ENCODE measurements at places on chromosomes 16 and 17. TPM values are rescaled to one million over a fixed set of nuclear protein-coding genes. Genes with fewer than 3 reads are reported as not detected.

GRCh38 chr16:66972983-66973382 is 11.9 kb downstream of the CES3 start:
- no peak for DNase-seq

- no peak for DNase-seq
Observed at GRCh38 chr17:68033636-68034451, 1.7 kb upstream of the KPNA2 start.

Gene PRPSAP2
- 21.3 TPM for total RNA-seq

DNA sequence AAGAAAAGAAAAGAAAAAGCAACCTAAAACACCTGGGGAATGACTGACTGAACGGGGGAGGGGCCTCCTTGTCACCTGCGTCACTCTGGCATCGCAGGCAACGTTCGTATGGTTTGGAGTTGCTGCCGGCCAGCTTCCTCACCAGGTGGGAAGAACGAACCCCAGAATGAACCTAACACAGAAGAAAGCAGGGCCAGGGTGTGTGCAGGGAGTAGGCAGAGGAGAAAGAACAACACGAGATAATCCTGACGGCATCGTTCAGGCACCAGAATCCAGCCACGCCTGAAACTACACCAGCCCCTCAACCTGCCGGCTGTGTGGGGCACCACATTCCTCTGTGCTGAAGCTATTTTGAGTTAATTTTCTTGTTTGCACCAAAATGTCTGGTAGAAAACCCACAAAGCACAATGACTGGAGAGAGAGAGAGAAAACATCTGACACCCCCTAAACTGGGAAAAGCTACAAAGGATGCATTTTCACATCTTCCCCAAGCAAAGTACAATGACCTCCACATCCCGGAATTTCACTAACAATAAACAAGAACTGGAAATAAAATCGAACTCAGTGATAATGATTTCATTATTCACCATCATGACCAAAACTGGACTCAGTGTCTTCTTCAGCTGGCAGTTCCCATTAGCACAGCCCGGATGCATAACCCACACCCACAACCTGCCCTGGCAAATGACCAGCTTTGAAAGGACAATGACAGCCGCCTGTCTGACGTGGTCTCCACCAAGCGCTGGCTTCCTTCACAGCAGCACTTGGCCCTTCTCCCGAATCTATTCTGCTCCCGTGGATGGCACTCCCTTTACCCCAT is 23.6 kb downstream of the RAB40B start:
- DNase-seq, result no peak

Gene ENPP7
- total RNA-seq, result not detected
